H1 (cell line): ENCODE measurements at places on chromosomes 1 and 21. TPM values are rescaled to one million over a fixed set of nuclear protein-coding genes. Genes with fewer than 3 reads are reported as not detected.

GRCh38 chr1:231628207-231628876 is 1.8 kb downstream of the DISC1 start:
- no peak for DNase-seq

GRCh38 chr1:200901350-200901749 is 6.7 kb downstream of the INAVA start:
- DNase-seq = no peak

GRCh38 chr1:167510881-167511280 is 7.4 kb downstream of the CD247 start:
- no peak for DNase-seq

GRCh38 chr1:209504571-209504970 is 78.9 kb upstream of the CAMK1G start:
- DNase-seq = no peak

- peak; percentile 92 for DNase-seq
Observed at GRCh38 chr1:2091611-2092604, 41.7 kb downstream of the PRKCZ start.

Gene KRTAP13-2
- polyA plus RNA-seq = not detected in 2 replicates

Gene ALG6
- polyA plus RNA-seq = 8.4 and 17.8 TPM in 2 replicates

Gene ADGRL2
- polyA plus RNA-seq = 109 and 113 TPM in 2 replicates

GRCh38 chr1:221667504-221667903 is 74.4 kb downstream of the DUSP10 start:
- no peak for DNase-seq

Gene CNR2
- not detected in 2 replicates for polyA plus RNA-seq

- DNase-seq = no peak
Observed at GRCh38 chr1:73761559-73761958, 436.4 kb downstream of the LRRIQ3 start.

DNA sequence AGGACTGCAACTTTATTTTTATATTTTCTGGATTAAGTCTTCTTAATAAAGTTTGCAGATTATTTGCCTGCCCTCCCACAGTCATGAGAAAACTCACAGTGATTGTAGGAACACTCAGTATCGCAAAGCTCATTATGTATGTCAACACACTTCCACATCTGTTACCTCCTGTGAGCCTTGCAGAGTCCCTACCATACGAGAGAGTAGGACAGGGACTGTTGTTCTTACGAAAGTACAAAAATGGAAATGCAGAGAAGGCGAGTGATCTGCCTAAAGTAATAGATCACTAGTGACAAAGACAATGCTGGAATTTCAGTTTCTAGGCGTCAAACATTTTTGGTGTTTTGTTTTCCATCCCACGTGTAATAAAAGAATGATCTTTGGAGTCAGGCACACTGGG is 131.7 kb downstream of the SYT2 start:
- DNase-seq = no peak

DNA sequence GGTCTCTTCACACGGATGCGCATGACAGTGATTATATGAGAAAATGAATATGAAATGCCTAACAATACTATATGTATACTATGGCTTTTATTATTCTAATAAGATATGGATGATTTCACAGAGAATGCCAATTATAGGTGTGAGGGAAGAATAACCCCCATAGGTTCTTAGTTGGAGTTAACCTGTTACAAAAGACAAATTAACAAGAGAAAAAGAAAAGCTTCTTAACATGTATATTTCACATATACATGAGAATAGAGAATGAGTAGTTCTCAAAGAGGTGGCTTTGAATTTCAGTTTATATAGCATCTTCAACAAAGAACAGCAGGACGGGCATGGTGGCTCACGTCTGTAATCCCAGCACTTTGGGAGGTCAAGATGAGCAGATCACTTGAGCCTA is 24.0 kb upstream of the DMRTB1 start:
- DNase-seq = no peak

- no peak for DNase-seq
Observed at GRCh38 chr1:218294546-218294945, 9.5 kb downstream of the RRP15 start.

GRCh38 chr1:999725-1000356 is at the start of gene HES4:
Gene HES4, minus strand, starts transcription at chr1:1000097. Its CDS starts 124 bp downstream, at chr1:999973.
- DNase-seq = no peak

- DNase-seq = no peak
Observed at GRCh38 chr1:201551877-201552731, 13.2 kb downstream of the NAV1 start.

Gene CD48
- polyA plus RNA-seq = 0.08 TPM in 1 of 2 replicates, not detected in the other

Gene DYNLT4
- polyA plus RNA-seq = 0.19 and 0.29 TPM in 2 replicates

GRCh38 chr1:77929806-77930205 is 41.4 kb downstream of the NEXN start:
- DNase-seq = no peak
